ENCODE measurements at places on chromosomes 7 and 10.
A peak's percentile ranks its signal among the peaks of the same experiment; 100 is the strongest.

DNA sequence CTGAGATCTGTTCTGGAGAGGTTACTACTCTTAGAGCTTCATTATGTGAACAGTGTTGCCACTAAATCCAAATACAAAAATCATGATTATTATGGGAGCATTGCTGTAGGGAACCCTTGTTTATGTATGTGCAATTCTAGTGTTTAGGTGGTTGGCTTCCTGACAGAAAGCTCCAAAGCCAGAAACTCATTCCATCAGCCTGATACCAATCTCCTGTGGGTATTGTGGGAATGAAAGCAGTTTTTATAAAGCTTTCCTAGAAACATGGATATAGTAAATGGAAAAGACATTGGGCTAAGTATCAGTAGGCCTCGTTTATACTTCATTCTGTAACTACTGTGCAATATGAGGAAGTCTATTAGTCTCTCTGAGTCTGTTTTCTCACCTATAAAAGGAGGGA lies 6.4 kb downstream of the SDK1 start:
- peak; percentile 19 for DNase-seq

DNA sequence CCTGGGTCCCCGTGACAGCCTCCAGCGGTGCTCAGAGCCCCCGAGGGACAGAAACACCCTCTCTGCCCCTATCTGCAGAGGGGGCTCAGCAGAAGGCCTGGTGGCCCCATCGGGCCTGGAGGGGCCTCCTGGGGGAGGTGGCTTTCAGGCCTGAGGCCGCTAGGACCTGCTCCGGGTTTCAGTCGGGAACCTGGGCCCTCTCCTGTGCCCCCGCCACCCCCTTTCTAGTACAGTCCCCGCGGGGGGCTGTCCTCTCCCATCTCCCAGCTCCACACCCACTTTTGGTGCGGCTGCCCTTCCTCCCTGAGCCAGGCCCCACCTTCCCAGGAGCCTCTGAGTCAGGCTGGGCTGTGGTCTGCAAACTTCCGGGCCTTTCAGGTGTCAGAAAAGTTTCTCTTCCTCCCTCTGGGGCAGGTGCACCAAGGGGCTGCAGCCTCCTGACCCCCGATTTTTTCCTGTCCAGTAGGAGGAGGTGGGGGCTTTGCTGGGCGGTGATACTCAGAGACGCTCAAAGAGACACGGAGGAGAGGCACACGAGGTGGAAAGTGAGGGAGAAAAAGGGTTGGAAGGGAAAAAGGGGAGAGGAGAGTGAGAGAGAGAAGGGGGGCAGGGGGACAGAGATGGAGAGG lies 692 bp downstream of the CARD11 start:
- no peak for DNase-seq

- DNase-seq: no peak
Observed at GRCh38 chr7:13912715-13913278, 76.7 kb downstream of the ETV1 start.

GRCh38 chr7:142716596-142716995 lies 32.7 kb upstream of the PRSS1 start:
- DNase-seq: peak; percentile 5

GRCh38 chr7:46752881-46753366 lies 829.0 kb downstream of the TNS3 start:
- DNase-seq: peak; percentile 72

DNA sequence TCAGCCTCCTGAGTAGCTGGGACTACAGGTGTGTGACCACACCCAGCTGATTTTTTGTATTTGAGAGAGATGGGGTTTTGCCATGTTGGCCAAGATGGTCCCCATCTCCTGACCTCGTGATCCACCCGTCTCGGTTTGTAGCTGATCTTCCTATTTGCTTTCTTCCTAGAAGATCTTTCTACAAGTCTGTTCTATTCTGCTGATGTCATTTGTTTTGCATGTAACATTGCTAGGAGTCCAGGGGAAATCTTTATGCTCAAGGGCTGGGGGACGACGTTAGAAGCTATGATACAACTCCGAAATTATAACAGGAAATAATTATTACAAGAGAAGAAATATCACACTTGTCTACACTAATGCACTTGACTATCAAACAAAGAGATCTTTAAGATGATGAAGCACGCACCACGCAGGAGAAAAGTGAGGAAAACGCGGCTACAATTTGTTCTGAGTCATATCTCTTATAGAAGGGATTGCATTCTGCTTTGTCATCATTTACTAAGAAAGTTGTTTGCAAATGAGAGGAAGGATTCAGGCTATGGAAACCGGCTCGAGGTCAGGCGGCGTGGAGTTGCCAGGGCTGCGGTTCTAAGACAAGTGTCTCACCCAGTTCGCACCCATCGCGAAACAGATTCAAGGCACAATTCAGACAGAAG lies 103.0 kb upstream of the CARD11 start:
- no peak for DNase-seq

DNA sequence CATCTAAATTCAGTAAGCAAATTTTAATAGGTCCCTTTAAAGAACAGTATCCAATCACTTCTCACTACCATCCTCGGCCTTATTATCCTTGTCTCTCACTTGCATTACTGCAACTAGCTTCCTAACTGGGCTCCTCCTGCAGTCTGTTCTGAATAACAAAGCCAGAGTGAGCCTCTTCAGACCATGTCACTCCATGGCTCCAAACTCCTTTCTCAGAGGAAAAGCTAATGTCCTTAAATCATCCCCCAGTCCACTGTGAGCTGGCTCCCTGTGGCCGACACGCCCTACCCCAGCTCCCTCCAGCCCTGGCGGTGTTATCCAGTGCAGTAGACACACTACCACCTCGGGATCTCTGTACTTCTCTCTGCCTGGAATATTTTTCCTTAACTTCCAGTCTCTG lies 80.0 kb downstream of the EPC1 start:
- no peak for DNase-seq

DNA sequence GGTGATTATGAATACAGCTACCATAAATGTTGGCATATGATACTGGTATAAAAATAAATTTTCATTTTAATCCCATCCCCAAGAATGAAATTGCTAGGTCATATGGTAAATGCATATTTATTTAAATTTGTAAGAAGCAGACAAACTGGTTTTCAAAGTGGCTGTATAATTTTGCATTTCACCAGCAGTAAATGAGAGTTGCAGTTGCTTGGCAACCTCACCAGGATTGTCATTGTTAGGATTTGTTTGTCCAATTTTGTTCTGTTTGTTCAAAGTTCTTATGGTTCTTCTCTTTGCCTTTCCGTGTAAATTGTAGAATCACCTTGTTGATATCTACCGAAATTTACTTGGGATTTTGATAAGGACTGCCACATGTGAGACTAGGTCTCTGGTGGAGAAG lies 237.4 kb downstream of the OTUD1 start:
- no peak for DNase-seq

- DNase-seq: no peak
Observed at GRCh38 chr10:33229949-33230267, 104.6 kb downstream of the NRP1 start.

DNA sequence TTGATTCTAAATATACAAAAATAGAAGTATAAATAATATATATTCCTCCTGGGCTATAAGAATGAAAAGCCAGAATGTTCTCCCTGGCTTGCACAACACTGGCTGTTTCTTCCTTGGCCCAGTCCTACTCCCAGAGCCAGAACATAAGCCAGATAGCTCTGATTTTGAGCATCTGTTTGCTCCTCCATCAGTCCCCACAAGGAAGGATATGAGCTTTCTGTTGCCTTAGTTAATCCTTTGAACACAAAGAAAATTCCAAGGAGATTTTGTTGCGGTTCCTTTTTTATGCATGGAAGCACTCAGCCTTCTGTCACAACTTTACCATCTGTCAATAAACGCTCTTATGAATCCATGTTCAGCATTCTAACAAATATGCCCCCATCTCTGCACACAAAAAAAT lies 361.8 kb downstream of the IPMK start:
- DNase-seq: no peak

DNA sequence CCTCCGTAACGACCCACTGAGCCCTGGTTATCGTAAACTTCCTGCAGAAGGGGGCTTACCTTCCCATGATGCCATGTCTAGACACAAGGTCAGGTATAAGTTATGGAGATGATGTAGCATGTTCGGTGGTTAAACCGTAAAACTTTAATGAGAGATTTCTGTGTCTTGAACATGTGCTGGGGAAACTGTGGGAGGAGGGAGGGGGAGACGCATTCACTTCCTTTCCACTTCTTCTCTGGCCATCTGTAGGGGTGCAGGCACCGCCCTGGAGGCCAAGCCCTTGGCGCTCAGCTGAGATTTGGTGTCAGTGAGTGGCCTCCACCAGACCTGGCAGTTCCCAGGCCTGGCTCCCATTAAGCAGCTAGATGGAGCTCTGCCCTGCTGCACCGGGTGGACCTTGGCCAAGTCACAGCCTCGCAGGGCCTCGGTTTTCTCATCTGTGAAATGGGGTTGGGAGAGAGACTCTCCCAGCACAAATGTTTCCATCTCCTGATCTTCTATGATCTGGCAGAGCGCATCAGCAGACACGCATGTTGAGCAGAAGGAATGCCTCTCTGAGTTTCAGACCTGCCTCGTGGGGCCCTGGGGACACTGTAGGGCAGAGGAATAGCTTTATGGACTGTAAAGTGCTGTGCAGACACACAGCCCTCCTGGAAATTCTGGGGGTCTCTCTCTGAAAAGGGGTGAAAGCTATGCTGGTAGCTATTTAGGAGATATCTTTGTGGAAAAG lies 106.0 kb downstream of the COL26A1 start:
- DNase-seq: peak; percentile 1

GRCh38 chr7:10934292-10934691 lies 39.4 kb upstream of the PHF14 start:
- peak; percentile 58 for DNase-seq

- DNase-seq: no peak
Observed at GRCh38 chr10:117362313-117362712, 12.9 kb downstream of the PDZD8 start.

DNA sequence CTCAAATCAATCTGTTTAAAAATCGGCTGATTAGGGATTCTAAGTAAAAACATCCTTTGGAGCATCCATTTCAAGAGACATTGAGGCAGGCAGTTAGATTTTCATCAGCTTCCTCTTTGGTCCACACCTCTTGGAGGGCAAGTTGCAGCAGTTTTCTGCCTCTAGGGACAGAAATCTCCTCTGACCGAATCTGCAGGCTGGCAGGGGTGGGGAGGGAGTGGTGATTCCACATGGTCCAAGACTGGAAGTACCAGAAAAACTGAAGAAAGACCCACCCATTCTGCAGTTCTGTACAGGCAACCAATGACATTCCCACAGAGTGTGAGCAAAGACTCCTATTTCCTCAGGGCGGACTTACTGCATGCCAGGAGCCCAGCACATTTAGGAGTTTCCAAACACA lies 29.0 kb downstream of the FGFBP3 start:
- DNase-seq: no peak

DNA sequence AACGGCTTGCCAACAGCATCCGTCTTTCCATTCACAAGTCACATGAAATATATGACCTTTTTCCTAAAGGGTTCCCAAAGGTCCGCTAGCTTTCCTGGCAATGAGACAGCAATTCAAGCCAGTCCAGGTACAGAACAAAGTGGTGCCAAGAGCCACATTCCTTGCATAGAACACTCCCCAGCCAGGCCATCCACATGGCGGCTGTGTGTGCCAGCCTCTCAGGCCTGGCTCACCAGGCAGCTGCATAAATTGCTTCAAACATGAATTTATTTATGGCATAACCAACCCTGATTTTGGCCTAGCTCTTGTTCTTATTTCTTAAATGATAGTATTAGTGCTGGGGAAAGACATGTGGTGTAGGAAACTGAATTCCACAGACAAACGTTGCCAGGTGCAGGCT lies 63.7 kb upstream of the CREB5 start:
- no peak for DNase-seq

GRCh38 chr10:4663162-4663992 lies 162.6 kb upstream of the AKR1E2 start:
- DNase-seq: peak; percentile 100

GRCh38 chr7:88224601-88225275 lies 4.9 kb upstream of the SRI start:
- peak; percentile 7 for DNase-seq

DNA sequence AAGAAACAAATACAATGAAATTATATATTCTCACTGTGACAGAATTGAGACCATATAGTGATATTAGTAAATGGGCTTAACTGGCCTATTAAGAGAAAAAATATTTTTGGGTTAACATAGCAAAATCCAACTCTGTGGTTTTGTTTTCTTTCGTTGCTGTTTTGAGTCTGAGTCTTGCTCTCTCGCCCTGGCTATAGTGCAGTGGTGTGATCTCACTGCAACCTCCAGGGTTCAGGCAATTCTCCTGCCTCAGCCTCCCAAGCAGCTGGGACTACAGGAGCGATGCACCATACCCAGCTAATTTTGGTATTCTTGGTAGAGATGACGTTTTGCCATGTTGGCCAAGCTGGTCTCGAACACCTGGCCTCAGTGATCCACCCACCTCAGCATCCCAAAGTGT lies 15.3 kb downstream of the TRIM24 start:
- DNase-seq: no peak

DNA sequence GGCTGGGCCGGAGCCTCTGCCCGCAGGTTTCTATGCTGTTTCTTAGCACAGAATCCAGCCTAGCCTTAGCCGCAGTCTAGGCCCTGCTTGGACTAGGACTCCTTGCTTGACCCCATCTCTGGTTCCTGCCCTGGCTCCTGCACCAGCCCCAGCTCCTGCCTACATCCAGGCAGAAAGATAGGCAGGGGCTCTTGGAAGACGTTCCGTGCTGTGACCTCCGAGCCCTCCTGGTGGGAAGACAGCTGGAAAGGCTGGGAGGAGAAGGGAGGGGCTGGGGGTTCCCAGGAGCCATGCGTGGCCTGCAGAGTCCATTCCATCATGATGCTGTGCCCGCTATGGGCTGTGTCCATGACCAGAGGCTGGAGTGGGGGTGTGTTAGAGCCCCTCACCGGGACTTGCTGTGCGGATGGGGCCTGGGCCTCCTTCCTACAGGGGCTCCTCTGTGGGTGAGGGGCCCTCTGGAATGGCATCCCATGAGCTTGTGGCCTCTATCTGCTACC lies 26.2 kb downstream of the RAMP3 start:
- DNase-seq: no peak

DNA sequence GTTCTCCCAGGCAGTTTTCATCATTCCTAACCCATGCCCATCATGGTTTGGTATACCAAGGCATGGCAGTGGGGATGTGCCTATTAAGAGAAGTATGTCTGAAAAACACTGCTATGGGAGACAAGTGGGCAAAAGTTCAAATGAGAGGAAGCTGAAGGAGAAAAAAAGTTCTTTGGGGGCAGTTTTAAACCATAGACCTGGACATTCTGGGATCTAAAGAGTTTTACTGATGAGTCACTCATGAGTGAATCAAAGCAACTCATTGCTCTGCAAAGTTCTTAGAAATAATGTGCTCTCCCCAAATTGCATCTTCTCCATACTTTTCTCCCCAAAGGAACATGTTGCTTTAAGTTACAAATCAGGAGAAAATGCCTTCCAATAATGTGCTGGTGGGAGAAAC lies 256.9 kb upstream of the MTPN start:
- DNase-seq: no peak

DNA sequence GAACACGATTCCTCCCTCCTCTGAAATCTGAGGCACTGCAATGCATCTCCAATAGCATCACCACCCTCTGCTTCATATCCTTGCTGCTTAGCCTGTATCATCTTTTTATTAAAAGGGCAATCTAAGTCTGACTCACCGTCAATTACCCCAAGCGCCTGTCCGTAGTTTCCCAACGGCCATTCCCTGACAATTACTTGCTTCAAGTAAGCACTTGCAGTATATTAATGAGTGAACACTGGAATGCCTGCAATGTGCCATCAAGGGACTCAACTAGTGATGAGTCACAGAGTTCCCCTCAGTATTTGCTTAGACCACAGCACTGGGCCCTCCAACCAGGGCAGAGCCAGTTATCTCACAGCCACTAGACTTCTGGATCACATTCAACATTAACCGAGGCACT lies 19.5 kb upstream of the PPP1R3C start:
- peak; percentile 88 for DNase-seq

Data from fibroblast of villous mesenchyme (primary cell).